ENCODE measurements at places on chromosomes 5 and 9. TPM values are rescaled to one million over a fixed set of nuclear protein-coding genes. Genes with fewer than 3 reads are reported as not detected.

DNA sequence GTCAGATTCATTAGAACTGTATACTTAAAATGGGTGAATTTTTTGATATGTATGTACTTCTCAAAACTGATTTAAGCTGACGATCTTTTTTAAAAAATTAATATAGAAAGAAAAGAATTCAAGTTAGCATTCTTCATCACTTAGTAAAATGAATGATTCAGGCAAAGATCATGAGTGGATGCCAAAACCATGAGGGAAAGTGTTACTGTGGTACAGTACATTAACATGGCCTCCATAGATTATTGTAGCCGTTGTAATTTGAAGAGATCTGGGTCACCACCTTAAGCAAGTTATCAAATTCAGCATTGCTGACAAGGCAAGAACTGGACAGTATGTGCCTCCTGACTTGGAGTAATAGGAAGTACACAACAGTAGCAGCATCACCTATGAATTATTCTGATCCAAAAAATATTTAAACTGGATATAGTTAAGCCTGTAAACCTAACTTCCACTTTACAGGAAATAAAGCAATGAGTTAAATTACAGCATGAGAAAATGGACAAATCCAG is 29.7 kb downstream of the C9orf85 start:
- H3K27ac ChIP-seq: no peak overlapping the region
- no peak overlapping the region for H3K4me3 ChIP-seq
- H3K4me1 ChIP-seq: no peaks in the 10 kb centered on the region
- no peaks in the 10 kb centered on the region for H3K27me3 ChIP-seq

DNA sequence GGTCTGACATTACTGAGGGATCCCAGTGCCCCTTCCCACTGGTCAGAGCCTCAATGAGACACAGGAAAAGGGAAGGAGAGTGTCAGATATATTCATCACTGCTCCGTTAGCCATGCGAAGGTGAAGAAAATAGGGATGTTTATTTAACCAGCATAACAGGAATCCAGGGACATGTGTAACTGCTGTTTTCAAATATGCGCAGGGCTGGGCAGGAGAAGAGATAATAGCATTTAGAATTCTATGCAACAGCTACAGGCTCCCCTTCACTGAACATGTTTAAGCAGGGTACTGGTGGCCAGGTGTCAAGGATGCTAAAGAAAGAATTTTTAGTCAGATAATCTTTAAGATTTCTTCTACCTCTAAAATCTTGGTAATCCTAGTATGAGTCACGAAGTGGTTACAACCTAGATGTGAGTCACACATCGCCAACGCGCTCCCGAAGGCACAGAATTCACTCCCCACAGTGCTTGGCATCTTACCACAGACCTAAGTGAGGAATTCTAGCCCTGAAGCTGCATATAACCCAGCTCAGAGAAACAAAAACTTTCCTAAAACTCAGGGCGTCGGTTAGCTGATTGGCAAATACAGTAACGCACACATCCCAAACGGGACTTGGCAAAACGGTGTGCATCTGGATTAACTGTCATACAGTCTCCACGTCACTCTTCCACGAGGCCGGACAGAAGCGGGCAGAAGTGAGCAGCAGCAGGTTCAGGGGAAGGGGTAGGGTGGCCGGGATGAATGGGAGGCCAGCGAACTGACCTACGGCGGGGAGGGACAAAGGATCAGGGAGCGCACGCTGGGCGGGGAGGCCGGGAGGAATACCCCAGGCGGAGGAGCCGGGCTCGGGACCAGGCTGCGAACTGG is 1.1 kb downstream of the CTNNAL1 start:
- no peaks in the 10 kb centered on the region for H3K27me3 ChIP-seq
- peak overlapping the region; percentile 75 for H3K27ac ChIP-seq
- H3K36me3 ChIP-seq: peaks cover 4% of the 10 kb centered on the region
- DNase-seq: no peak
- H3K4me1 ChIP-seq: peaks cover 18% of the 10 kb centered on the region

- H3K27ac ChIP-seq: no peak overlapping the region
- no peak overlapping the region for H3K4me3 ChIP-seq
- H3K27me3 ChIP-seq: no peaks in the 10 kb centered on the region
- H3K36me3 ChIP-seq: no peaks in the 10 kb centered on the region
Observed at GRCh38 chr9:95834281-95834907, 41.1 kb upstream of the ERCC6L2 start.

GRCh38 chr5:17428176-17428800 is 69.7 kb upstream of the TAF11L2 start:
- H3K27me3 ChIP-seq: no peaks in the 10 kb centered on the region
- H3K4me1 ChIP-seq: no peaks in the 10 kb centered on the region
- no peak for DNase-seq
- H3K27ac ChIP-seq: no peak overlapping the region
- no peaks in the 10 kb centered on the region for H3K36me3 ChIP-seq

DNA sequence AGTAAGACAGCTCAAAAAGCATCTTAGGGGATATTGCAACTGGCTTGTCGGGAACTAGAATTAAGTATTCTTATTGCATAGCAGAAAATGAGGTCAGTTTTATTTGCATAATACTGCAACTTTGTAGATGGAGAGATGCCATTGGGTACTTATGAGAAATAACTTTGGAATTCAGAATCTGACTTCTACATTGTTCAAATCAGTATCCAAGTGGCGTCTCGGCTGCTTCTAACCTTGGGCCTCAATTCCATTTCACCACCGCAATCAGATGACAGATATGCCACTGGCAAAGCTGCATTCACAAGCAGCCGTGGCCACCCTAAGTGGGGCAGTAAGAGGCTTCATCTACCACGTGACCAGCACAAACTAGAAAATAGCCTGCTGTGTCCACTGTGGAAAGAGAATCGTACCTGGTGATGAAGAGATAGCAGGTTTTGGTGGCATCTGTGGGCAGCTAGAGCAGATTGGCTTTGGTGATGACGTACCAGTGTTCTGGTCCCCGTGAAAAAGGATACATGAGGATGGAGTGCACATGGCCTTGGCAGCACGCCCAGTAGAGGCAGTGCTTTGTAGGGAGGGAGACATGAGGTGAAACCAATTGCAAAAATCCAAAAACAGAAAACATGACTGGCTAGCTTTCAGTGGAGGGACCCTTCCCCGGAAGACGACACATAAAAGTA is 116.6 kb downstream of the KLHL3 start:
- no peaks in the 10 kb centered on the region for H3K4me1 ChIP-seq

DNA sequence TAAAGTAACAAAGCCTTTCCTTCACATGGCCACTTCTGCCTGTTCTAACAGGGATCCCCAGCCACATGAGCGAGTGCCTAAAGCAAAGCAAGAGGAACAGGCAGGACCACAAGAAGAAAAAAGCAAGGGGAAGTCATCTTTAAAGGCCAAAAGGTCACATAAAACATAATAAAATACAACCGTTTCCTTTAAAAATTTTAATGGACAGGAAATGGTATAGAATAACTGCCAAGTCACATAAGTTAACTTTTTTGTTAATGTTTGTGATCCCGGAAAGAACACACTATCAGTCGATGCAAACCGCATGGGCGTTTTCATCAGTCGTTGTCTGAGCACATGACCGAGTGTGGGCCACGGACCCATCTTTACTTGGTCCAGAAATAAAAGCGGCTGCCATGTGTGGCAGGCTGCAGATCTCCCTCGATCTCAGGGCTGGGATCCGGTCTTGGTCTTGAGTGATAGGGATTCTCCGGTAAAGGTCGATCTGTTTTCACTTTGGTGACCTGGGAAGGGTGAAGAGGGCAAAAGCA is 15.6 kb downstream of the NDUFA8 start:
- H3K4me3 ChIP-seq: no peak overlapping the region
- no peak for DNase-seq
- H3K27me3 ChIP-seq: no peaks in the 10 kb centered on the region
- H3K36me3 ChIP-seq: peaks cover 44% of the 10 kb centered on the region

- no peaks in the 10 kb centered on the region for H3K36me3 ChIP-seq
- no peaks in the 10 kb centered on the region for H3K27me3 ChIP-seq
- no peak for DNase-seq
- no peak overlapping the region for H3K27ac ChIP-seq
- no peak overlapping the region for H3K4me3 ChIP-seq
Observed at GRCh38 chr9:115209601-115210306, 91.8 kb upstream of the TNC start.

Gene TNC
- total RNA-seq: 31.5 TPM

Gene FSTL4
- 0.99 TPM for total RNA-seq

Gene INSL4
- total RNA-seq: 0.05 TPM
